ENCODE measurements at places on chromosomes 2 and 18. TPM values are rescaled to one million over a fixed set of nuclear protein-coding genes. Genes with fewer than 3 reads are reported as not detected.

The SRD5A2 gene
- total RNA-seq, result not detected

The ANKRD29 gene
- 0.81 TPM for total RNA-seq

The FAHD2B gene
- 16.6 TPM for total RNA-seq

The LRRC30 gene
- total RNA-seq, result not detected

The SCYGR8 gene
- not detected for total RNA-seq

The MOCOS gene
- total RNA-seq, result 8.6 TPM

The KCNG2 gene
- total RNA-seq, result not detected

The CNDP1 gene
- total RNA-seq, result not detected

The GALR1 gene
- not detected for total RNA-seq

The ARHGEF4 gene
- total RNA-seq, result 1.1 TPM

The CCDC85A gene
- total RNA-seq, result 0.63 TPM

The GALNT5 gene
- 2.4 TPM for total RNA-seq

The LRATD1 gene
- 2.8 TPM for total RNA-seq

The TUBA3E gene
- not detected for total RNA-seq

The PXDN gene
- total RNA-seq, result 342 TPM

The SATB2 gene
- 3.5 TPM for total RNA-seq

The RFX8 gene
- 0.25 TPM for total RNA-seq

The SLC9A4 gene
- total RNA-seq, result not detected

The MATN3 gene
- total RNA-seq, result 9.9 TPM

The ITGA4 gene
- 37.3 TPM for total RNA-seq

The UGT1A5 gene
- not detected for total RNA-seq

The TTR gene
- not detected for total RNA-seq

The MAPK4 gene
- total RNA-seq, result under 0.01 TPM

The CABYR gene
- total RNA-seq, result 4.6 TPM

The C1GALT1C1L gene
- total RNA-seq, result 0.33 TPM

The TXNDC2 gene
- 0.13 TPM for total RNA-seq

The RAB3GAP1 gene
- total RNA-seq, result 20.3 TPM

The G6PC2 gene
- not detected for total RNA-seq

The CYP27C1 gene
- total RNA-seq, result 2.0 TPM

The PIEZO2 gene
- total RNA-seq, result 5.3 TPM

The NDUFAF7 gene
- 11.4 TPM for total RNA-seq

The TUBA4B gene
- not detected for total RNA-seq

The ALLC gene
- total RNA-seq, result not detected

The TMEM150A gene
- 30.4 TPM for total RNA-seq

The SERPINB7 gene
- not detected for total RNA-seq

The C2orf92 gene
- 2.4 TPM for total RNA-seq

The FBXO36 gene
- total RNA-seq, result 3.4 TPM

The KCNS3 gene
- total RNA-seq, result 18.9 TPM

The KCNG3 gene
- total RNA-seq, result under 0.01 TPM

The ACADL gene
- 0.51 TPM for total RNA-seq

The TEX51 gene
- not detected for total RNA-seq

The ZBTB14 gene
- 4.2 TPM for total RNA-seq

The OR6B2 gene
- not detected for total RNA-seq
